ENCODE measurements at places on chromosomes 7 and 10.

DNA sequence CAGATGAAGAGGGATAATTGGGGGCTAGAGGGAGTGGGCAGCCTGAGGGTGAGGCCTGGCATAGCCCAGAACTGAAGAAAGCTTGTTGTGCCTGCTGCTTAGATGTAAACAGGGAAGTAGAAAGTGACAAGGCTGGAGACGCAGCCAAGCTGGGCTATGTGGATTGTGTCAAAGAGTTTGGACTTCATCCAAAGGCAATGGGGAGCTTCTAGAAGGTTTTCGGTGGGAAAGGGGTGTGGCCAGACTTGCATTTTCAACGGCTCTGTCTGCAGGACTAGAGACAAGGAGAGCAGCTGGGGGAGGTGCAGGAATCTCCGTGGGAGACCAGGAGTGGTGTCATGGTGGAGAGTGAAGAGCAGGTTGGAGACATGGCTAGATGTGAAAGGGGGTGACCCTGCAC lies 48.8 kb downstream of the GOLGA7B start:
- no peak for DNase-seq

DNA sequence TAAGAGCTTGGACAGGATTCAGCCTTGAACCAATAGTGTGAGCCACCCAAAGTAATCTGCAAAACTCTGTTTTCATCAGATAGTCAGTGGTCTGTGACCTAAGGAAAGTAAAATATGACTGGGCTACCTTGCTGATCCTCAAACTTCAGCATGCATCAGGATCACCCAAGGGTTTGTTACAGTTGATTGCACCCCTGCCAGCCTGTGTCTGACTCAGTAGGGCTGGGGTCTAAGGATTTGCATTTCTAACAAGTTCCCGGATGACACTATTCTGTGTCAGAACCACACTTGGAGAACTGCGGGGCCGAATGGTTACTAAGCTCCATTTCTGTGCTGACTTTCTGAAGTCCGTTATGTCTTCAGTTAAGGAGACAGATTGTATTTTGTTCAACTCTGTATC lies 40.6 kb upstream of the TSPAN13 start:
- no peak for DNase-seq

DNA sequence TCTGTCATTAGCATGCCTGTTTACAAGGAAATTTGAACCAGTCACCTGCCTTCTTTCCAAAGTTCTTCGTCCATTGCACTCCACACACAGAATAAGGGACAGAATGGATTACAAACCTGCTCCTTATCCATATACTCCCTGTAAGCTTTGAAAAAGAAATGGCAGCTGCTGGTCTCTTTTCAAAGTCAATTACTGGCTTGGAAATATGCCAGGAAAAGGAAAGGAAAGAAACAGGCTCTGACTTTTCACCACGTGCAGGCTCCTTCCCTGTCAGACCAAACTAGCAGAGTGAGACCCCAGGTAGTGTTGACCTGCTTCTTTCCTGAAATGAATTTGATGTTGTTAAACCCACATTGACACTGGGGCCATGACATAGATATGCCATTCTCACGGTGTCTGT lies 84.5 kb downstream of the LHFPL3 start:
- DNase-seq: no peak

DNA sequence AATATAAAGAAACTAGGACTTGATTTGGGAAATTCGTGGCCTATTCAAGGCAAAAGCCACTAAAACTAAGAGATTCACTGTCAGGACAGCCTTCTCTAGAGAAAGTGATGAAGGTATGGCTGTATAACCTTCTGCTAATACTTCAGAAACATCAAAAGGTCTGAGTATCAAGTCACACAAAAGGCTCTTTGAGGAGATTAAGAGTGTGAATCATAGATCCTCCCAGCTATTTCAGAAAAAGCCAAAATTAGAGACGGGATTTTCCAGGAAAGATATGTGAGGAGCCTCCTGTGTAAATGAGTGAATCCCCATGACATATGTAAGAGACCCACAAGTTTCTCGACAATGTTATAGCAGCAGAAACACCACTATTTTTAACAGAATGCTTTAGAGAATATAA lies 56.2 kb downstream of the UBE3C start:
- DNase-seq: no peak

DNA sequence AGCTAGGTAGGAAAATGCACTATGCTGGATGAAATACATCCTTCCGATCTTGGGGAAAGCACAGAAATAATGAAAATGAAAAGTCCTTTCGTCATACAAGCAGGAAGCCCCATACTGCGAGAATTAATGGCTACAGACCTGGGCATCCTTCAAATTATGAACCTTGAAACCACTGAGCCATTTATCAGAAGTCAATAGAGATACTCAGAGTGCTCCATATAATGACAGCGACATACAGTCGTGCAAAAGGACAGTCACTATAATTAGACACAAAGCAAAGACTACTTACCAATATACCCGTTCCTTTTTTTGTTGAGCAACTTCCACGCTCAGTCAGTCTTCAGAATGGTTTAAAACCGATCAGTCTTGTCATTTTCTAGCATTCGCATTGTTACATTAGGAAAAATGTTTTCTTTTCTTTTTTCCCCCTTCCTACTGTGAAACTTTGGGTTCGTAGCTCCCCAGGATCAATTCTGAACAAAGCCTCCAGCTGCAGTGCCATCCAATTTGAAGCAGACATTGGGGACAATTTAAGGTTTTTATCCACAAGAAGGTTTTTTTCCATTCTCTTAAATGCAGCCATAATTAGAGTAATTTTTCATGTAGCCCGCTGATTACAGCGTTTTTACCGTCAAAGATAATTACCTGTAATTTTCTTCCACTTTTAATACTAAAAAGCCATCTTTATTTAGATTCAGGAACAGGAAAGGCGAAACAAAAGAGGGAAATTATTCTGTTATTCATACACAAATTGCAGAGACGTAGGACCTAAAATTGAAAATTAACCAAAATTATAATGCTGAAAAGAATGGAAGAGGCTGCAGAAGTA lies 6.4 kb downstream of the DLX6 start:
- no peak for DNase-seq

DNA sequence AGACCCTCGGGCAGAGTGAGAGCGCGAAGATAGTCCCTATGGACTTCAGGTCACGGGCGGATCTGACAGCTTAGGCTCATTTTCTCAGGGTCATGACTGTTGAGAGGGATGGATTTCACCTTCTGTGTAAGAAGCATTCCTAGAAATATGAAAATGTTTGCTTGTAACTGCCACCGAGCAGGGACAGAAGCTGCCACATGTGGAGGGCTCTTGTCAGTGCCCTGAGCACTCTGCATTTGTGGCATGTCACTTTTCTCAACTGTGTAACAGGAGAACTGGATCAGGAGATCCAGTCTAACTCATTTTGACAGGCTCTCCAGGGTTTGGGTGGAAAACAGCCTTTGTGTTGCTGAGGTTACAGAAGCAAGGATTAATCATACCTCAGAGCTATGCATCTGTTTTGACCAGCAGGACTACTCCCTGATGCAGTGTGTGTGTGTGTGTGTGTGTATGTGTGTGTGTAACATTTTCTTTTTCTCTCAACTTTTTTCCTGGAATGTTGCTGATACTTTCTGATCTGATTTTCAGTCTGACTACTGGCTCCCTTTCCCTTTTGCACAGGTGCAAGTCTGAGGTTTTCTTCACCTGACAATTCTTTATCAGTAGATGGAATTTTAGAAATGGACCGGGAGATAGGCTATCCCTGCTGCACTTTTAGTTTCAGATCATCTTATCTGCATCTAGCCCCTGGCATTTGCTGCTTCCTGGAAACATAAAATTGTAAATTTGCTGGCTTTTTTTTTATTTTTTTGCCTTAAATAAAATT lies 183.3 kb downstream of the STK31 start:
- no peak for DNase-seq

DNA sequence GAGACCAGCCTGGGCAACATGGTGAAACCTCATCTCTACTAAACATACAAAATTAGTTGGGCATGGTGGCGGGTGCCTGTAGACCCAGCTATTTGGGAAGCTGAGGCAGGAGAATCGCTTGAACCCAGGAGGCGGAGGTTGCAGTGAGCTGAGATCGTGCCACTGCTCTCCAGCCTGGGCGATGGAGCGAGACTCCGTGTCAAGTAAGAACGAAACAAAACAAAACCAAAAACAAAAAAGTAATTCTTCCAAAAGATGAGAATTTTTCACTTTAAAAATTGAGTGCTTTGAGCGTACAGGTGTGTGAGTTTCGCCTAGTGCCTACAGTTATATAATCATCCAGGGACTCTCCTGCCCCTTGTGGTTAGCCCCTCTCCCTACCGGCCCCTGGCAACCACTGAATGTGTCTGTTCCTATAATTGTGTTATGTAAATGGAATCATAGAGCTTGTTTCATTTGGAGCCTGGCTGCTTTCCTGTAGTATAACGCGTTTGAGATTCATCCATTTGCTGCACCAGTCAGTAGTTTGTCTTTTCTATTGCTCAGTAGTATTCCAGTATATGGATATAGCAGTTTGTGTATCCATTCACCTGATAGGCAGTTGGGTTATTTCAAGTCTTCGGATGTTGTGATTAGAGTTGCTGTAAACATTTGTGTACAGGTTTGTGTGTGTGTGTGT lies 80.0 kb downstream of the RBM33 start:
- no peak for DNase-seq

DNA sequence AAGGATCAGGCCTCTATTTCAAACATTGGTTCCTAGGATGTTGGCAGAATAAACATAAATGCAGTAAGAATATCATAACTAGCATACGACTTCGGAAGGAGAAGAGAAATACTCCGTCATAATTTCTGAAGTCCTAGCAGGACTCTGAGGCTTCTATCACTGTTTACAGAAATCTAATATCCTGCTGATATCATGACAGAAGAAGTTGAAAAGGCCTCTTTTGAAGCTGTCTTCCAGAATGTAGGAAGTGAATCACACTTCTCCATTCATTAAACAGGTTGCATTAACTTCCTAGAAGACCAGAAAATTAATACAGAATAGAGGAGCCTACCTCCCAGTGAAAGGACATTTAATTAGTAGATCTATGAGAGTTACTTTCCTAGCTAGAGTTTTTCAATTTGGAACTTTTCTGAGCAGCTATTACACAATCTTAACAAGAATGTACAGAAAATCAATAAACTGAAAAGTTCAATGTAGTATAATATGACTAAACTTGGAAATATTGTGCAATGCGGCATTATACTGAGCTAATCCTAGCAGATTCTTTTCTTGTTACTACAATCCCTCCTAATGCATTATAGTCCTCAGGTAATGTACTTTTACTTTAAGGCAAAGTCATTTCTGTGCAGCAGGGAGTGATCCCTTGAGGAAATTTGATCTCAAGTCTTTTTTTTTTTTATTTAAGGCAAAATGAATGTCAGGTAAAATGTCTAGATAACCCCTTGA lies 622.6 kb upstream of the CELF2 start:
- no peak for DNase-seq

- DNase-seq: no peak
These were observed 522.0 kb upstream of the LRRN3 start for GRCh38 chr7:110568932-110569331.

- no peak for DNase-seq
These were observed 15.9 kb downstream of the ADCY1 start for GRCh38 chr7:45589915-45590678.

GRCh38 chr7:30468041-30468440 lies 10.5 kb downstream of the NOD1 start:
- DNase-seq: no peak

DNA sequence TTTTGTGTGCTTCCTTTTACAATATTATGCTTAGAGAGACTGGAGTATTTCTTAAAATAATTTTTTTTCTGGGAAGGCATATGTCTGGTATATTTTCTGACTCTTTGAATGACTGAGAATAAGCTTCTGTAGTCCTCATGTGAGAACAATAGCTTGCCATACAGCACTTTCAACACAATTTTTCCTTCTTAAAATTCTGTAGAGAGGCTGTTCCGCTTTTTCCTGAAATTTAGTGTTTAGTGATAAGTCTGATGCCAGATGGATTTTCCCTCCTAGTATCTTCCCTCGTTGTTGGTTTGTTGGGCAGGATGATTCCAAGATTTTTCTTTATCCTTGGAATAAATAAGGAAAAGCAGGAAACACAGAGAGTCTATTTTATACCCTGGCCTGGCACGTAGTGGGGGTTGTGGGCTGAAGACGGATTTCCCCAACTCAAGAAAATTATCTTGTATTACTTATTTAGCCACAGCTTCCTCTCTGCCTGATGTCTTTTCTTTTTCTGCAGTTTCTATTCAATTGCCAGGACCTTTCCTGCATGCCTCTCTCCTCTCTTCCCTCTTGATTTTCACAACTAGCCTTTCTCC lies 111.2 kb downstream of the AOAH start:
- DNase-seq: no peak

DNA sequence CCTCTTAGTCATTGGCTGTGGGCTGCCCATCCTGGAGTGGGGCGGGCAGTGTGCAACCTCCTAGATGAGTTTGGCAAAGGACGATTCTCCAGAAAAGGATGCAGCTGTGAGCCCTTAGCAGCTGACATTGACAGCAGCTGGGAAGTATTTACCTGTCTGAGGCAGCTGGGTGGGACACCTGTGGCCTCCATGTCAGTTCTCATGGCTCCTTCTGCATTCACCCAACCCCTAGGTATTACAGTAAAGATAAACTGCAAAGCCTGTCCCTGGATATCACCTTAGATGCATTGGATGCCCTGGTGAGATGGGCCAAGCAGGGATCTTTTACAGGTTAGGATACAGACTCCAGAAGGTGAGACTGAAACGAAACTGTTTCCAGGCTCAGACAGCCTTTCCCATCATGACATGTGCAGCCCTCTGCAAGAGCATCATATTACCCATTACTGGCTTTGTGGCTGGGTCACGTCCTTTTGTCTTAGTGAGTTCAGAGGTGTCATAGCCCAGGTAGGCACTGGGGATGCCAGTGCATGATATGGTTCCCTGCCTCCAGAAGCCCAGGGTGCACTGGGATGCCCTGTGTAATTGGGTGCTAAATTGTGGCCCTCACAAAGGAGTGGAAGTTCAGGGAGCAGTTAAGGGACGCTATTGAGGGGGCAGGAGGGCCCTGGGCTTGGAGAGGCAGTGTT lies 28.9 kb downstream of the MINDY4 start:
- no peak for DNase-seq

GRCh38 chr7:37495574-37496184 lies 47.0 kb upstream of the ELMO1 start:
- no peak for DNase-seq

GRCh38 chr7:98740643-98741042 lies 123.6 kb downstream of the NPTX2 start:
- DNase-seq: no peak

DNA sequence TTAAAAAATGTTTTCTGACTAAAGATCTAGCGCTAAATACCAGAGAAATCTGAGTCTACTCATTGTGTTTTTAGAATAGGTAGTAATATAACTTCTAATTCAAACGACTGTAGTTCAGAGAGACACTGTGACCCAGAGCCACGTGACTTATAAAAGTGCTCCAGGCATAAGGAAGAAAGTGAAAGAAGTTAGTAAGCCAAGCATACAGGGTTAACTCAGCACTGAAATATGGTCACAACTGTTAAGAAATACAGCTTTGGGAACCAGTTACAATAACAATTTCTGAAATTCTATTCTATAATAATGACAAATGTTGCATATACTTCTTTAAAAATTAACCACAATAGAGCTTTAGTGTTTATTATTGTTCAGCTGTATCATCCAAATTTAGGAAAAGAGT lies 119.1 kb downstream of the TFEC start:
- no peak for DNase-seq

DNA sequence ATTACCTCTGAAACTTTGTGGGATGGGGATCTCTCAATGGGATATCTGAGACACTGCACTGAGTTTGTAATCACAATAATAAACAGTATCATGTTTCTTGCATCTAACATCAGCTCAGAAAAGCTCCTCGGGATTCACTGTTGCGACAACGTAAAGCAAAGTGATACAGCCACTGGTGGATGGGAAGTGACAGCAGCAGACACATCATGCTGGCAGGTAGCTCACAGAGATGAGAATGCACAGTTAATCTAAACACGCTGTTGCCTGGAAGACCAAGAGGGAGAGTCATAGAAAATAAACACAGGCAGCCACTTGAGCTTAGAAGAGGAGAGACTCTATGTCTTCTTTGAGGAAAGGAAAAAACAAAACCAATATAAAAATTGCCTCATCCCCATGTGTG lies 513.8 kb downstream of the MAGI2 start:
- DNase-seq: no peak
